SK-N-SH treated with all-trans-retinoic acid at 6 μM for 48 hours (cell line): ENCODE measurements at places on chromosomes 3 and 15.

- peak; percentile 83 for ATAC-seq
Measured at GRCh38 chr15:52124270-52124880, 11.8 kb upstream of the BCL2L10 start.

GRCh38 chr3:194342861-194343560 lies 8.1 kb downstream of the CPN2 start:
- ATAC-seq, result no peak

- no peak for ATAC-seq
Measured at GRCh38 chr3:123779655-123780231, 104.4 kb downstream of the MYLK start.

- peak; percentile 97 for ATAC-seq
Measured at GRCh38 chr3:170563712-170564423, 22.0 kb downstream of the SLC7A14 start.
